Osteocyte (in vitro differentiated cells): ENCODE measurements at places on chromosomes 3 and 15. TPM values are rescaled to one million over a fixed set of nuclear protein-coding genes. Genes with fewer than 3 reads are reported as not detected.

SPATA12 gene
- not detected in 2 replicates for total RNA-seq

FOXB1 gene
- total RNA-seq: not detected in 2 replicates

FMN1 gene
- 4.2 and 5.8 TPM in 2 replicates for total RNA-seq

NR1I2 gene
- not detected in 2 replicates for total RNA-seq

TNIK gene
- 11.5 and 15.5 TPM in 2 replicates for total RNA-seq

AP4E1 gene
- total RNA-seq: 12.3 and 12.4 TPM in 2 replicates

SAMD7 gene
- not detected in 2 replicates for total RNA-seq

TLR9 gene
- not detected in 2 replicates for total RNA-seq

STAG1 gene
- total RNA-seq: 50.2 and 53.9 TPM in 2 replicates

DUOX2 gene
- total RNA-seq: 0.08 TPM in 1 of 2 replicates, not detected in the other

ROPN1B gene
- not detected in 2 replicates for total RNA-seq

SPINT1 gene
- total RNA-seq: 5.2 and 5.5 TPM in 2 replicates

MASP1 gene
- total RNA-seq: not detected in 2 replicates

TTLL13 gene
- not detected in 2 replicates for total RNA-seq

SLC28A2 gene
- not detected in 2 replicates for total RNA-seq

FAM3D gene
- not detected in 2 replicates for total RNA-seq

TP63 gene
- total RNA-seq: 0.16 and 0.29 TPM in 2 replicates

SLC22A13 gene
- total RNA-seq: 0.99 and 1.2 TPM in 2 replicates

IGSF11 gene
- not detected in 2 replicates for total RNA-seq

MEX3B gene
- 22.7 and 24.5 TPM in 2 replicates for total RNA-seq

SCG5 gene
- total RNA-seq: 0.52 and 0.54 TPM in 2 replicates

RAB7A gene
- 265 and 284 TPM in 2 replicates for total RNA-seq

TGM4 gene
- 0.26 TPM in 1 of 2 replicates, not detected in the other for total RNA-seq

CLDN11 gene
- total RNA-seq: 10.8 and 13.8 TPM in 2 replicates

RAD54L2 gene
- total RNA-seq: 27.3 and 28.3 TPM in 2 replicates

DCLK3 gene
- total RNA-seq: not detected in 2 replicates

MEIS2 gene
- 79.9 and 82.8 TPM in 2 replicates for total RNA-seq

ATP13A4 gene
- 0.27 TPM in 1 of 2 replicates, not detected in the other for total RNA-seq

RTP1 gene
- total RNA-seq: not detected in 2 replicates

ZNF80 gene
- not detected in 2 replicates for total RNA-seq

ARL6 gene
- total RNA-seq: 5.8 and 6.1 TPM in 2 replicates

PIERCE2 gene
- 3.0 TPM in 2 replicates for total RNA-seq

PRR20G gene
- not detected in 2 replicates for total RNA-seq

EFHB gene
- total RNA-seq: 1.8 and 2.7 TPM in 2 replicates

OXTR gene
- total RNA-seq: 23.8 and 24.0 TPM in 2 replicates

LYSMD4 gene
- total RNA-seq: 11.3 and 14.1 TPM in 2 replicates

CCR8 gene
- not detected in 2 replicates for total RNA-seq

KCTD6 gene
- 13.6 and 14.4 TPM in 2 replicates for total RNA-seq

MME gene
- 13.9 and 14.5 TPM in 2 replicates for total RNA-seq

MOBP gene
- not detected in 2 replicates for total RNA-seq

LNP1 gene
- total RNA-seq: 2.4 and 2.7 TPM in 2 replicates

CILP gene
- 0.19 TPM in 1 of 2 replicates, not detected in the other for total RNA-seq

ASB14 gene
- not detected in 2 replicates for total RNA-seq

TRPM1 gene
- not detected in 2 replicates for total RNA-seq

HYKK gene
- total RNA-seq: 3.1 and 3.4 TPM in 2 replicates

NEIL1 gene
- 30.0 and 34.0 TPM in 2 replicates for total RNA-seq

ANKUB1 gene
- total RNA-seq: not detected in 2 replicates

ACKR4 gene
- 0.42 and 0.64 TPM in 2 replicates for total RNA-seq

CKMT1B gene
- not detected in 2 replicates for total RNA-seq

DPPA2 gene
- not detected in 2 replicates for total RNA-seq

GOLGA8J gene
- total RNA-seq: 0.34 TPM in 1 of 2 replicates, not detected in the other

THBS1 gene
- total RNA-seq: 812 and 849 TPM in 2 replicates

MINAR1 gene
- total RNA-seq: 1.7 and 2.1 TPM in 2 replicates

ALG1L2 gene
- 2.1 and 2.4 TPM in 2 replicates for total RNA-seq

GDPGP1 gene
- 5.6 and 6.6 TPM in 2 replicates for total RNA-seq

ATP13A5 gene
- total RNA-seq: not detected in 2 replicates

SEMA6D gene
- total RNA-seq: 11.9 and 12.1 TPM in 2 replicates

SLC51A gene
- not detected in 2 replicates for total RNA-seq

SPTBN5 gene
- total RNA-seq: 3.0 and 3.2 TPM in 2 replicates
